Activated CD8-positive, alpha-beta memory T cell treated with anti-CD3 and anti-CD28 coated beads for 1 hour (primary cell): ENCODE measurements at places on chromosomes 11 and 22.

DNA sequence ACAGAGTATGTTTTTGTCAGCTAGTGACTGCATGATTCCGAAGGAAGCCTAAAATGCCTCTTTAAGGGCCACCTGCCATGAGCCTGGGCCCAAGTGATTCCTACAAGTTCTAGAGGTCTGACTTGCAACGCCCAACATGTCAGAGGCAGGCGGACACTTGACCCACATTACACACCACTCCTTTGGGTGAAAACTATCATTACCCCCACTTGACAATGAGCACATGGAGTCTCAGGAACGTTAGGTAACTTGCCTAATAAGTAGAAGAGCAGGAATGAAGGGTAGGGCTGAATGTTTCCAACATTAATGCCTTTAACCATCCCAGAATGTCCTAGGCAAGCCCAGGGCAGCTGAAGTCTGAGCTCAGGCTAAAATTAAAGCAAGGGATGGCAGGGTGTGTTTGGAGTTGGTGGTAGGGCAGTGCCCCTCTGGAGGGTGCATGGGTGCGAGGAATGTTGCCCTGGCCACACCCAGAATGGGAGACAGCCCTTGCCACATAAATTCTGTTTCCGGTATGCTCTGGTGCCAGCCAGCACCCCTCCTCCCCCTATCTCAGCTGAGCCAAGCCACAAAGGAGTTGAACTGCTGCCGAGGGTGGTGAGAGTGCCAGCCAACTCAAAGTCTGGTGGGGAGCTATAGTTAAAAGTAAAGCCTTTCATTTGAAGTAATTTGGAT lies 2.5 kb downstream of the PLAAT2 start:
- no peak for DNase-seq

GRCh38 chr22:49703505-49703904 lies 124.2 kb downstream of the BRD1 start:
- DNase-seq = no peak

DNA sequence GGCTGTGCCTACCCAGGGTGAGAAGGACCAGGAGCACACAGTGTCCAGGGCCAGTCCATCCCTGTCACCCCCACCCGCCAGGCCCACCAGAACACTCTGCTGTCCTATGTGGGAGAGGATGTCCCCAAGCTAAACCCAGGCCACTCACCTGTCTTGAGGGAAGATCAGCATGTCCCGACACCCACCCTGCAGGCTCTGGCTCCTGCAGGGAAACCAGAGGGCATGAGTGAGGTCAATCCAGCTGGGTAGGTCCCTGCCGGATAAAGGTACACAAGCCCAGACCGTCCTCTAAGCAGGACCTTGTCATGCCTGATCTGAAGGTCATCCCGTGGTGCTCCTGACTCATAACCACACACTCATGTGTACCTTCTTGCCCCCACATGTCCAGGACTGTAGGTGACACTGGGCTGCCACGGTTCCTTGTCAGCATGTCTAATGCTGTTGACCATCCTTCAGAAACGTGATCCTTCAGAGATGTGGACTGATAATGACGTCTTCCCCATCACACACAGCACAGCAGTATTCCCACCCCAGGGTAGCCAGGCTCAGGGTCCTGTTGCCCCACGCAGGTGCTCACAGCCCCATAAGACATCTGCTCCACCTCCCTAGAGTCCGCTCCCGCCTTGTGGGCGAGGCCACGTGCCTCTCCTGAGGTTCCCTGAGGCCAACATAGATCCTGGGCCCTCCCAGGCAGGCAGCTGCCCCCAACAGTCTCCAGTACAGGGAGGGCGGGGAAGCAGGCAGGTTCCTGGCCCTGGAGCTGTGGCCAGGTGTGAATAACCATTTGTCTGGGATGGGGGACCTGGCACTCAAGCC lies 6.1 kb downstream of the ARVCF start:
- DNase-seq = no peak

- no peak for DNase-seq
Observed at GRCh38 chr11:22656130-22656529, 10.3 kb upstream of the GAS2 start.

DNA sequence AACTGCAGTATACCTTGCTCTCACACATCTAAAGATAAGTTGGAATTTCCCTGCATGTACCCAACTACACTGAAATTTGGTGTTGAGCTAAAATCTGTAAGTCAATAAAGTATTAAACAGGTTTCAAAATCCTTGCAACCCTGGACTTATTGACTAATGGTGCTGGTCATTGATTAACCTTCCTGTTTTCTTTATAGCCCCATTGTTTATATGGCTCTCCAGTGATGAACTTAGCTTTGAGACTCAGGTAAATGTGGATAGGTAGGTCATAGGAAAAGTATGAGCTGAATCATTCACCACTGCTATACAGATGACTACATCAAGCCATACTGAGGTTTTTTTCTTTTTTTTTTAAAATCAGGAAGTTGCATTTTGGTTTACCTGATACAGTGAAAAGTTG lies 132.7 kb downstream of the FAT3 start:
- no peak for DNase-seq

DNA sequence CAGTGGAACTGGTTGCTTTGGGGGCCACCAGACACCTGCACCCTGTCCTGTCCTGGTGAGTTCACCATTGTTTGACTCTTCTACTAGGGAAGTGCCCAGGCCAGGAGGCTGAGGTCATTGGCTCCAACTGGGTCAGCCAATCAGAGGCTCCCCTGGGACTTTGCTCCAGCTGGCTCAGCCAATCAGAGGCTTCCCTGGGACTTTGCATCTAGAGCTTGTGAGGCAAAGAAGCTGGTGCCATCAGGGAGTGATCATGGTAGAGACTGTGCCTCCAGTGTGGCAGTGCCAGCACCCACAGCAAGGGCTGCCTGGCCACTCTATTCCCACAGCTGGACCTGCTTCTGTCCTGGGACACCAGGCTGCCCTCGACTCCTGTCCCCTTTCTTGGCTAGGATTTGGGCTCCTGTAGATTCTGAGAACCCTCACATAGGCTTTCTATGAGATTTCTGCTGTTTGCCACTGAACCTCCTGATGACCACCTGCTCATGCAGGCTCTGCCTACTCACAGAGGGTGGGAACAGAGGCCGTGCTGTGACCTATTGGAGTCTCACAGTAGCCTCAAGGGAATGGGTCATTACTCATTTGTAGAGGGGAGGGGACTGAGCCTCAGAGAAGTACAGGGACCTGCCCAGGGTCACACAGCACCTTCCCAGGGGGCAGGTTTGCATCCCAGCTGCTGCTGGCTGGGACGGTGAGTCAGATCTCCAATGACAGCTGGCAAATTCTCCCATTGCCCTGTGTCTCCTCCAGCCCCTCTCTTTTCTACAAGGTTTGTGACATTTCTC lies 59.2 kb upstream of the SHISAL1 start:
- no peak for DNase-seq

GRCh38 chr11:124470561-124471227 lies 25.2 kb upstream of the OR8B8 start:
- DNase-seq = no peak

- no peak for DNase-seq
Observed at GRCh38 chr11:3165152-3165705, at the start of gene OSBPL5. Gene OSBPL5, minus strand, starts transcription at chr11:3165310. Its CDS starts 36,162 bp downstream, at chr11:3129148.

DNA sequence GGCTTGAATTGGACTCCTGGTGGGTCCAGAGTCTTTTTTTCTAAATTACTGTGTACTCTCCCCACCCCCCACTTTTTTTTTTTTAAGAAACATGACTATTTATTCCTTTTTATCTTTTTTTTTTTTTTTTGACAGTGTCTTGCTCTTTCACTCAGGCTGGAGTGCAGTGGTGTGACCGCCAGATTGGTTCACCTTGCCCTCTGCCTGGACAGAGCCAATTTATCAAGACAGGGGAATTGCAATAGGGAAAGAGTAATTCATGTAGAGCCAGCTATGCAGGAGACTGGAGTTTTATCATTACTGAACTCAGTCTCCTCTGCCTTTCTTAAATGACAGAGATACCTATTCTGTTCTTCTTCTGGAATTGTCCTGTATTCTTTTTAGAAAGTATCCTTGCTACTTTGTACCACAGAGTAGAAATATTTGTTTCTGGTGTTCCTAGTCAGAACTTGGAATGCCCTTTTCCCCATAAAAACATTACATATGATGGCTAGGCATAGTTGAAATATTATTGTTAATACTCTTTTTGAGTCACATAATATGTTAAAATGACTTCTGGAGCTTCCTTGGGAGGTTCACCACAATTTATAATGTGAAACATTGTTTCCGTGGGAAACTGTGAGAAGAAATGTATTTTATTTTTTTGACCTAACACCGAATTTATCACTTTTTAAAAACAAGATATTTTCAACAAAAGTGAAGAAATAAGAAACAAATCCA lies 95.6 kb downstream of the UVRAG start:
- no peak for DNase-seq

- no peak for DNase-seq
Observed at GRCh38 chr11:17353821-17354600, 2.4 kb downstream of the NCR3LG1 start.
